ENCODE measurements at places on chromosomes 2 and 18.

DNA sequence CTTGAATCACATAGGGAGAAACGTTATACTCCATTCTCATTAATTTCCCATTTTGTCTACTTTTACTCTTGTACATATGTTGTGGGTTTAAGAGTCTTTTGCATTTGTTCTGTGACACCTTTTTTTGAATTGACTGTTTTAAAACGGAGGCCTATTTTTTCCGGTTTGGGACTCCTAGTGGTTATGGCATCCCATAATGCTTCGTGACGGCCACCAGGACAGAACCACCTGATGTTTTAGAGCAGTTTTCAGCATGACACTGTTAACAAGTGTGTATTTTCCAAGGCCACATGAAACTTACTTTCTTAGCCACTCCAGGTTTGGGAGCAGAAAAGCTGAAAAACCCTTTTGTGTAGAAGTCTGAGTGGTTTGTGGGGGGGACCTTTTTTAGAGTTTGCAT is 8.4 kb downstream of the SOX11 start:
- DNase-seq, result no peak

DNA sequence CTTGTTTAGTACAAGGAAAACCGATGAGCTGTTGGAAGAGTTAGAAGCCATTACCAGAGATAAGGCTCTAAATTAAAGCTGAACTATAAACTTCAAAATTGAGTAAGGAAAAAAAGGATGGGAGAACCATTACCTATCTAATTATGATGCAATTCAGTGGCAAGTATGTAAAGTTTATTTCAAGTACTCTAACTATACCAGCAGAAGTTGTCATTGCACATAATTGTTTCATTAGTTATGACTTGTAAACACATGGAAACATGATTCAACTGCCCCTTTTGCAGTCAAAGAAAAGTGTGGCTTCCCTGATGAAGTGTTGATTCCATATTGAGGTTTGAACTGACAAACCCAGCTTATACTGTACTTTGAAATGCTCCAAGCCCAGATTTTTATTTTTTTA is 324.1 kb upstream of the KCNJ3 start:
- DNase-seq, result no peak

- no peak for DNase-seq
Observed at GRCh38 chr18:2709316-2709715, 53.8 kb downstream of the SMCHD1 start.

DNA sequence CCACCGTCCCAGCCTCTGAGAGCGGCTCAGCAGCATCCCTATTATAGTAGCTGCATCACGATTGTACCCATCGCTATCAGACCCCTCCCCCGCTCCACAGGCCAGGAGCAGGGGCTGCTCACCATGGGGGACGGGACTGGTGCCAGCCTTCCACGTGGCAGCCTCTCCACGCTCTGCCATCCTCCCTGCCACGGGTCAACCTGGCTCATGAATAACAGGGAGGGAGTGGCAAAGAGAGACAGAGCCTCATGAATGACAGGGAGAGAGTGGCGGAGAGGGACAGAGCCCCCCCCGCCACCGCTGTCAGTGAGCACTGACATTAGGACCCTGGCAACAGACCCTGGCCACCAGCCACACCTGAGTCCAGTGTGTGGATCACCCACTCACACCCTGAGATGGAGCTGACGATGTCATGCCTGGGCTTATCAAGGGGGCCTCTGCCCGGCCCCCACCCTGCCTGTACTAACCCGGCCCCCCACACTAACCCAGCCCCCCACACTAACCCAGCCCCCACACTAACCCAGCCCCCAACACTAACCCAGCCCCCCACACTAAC is 16.9 kb downstream of the CROCC2 start:
- DNase-seq, result peak; percentile 43

- no peak for DNase-seq
Observed at GRCh38 chr18:63302220-63302619, 17.3 kb downstream of the BCL2 start.

DNA sequence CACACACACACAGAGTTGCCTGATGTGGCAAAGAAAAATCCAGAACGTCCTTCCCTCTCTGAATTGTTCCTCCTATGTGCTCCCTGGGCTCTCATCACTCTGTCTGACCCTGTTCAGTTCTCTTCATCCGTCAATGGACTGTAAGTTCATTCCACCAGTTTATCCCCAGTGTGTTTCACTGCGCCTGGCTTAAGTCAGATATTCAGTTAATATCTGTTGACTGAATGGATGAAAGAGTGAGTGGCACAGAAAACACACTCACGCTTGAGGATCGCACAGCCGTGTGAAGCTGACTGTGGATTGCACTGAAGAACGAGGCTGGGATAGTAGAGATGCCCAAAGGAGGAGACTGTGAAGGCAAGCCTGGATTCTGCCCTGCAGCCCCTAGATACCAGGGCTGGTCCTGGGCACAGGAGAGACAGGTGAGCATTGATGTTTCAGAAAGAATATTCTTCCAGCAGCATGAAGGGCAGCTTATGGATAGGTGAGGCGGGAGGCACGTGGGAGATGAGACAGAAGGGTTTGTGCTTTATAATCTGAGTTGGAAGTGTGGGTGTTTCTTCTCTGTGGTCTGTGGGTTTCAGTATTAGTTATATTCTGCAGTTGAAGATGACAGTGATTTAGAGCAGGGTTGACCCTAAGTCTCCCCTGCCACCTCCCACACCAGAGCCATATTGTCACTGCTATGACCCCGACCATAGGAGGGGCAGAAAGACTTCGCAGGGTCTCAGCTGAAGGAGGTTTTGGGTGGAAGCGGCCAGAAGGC is 129.9 kb downstream of the SOCS6 start:
- no peak for DNase-seq

DNA sequence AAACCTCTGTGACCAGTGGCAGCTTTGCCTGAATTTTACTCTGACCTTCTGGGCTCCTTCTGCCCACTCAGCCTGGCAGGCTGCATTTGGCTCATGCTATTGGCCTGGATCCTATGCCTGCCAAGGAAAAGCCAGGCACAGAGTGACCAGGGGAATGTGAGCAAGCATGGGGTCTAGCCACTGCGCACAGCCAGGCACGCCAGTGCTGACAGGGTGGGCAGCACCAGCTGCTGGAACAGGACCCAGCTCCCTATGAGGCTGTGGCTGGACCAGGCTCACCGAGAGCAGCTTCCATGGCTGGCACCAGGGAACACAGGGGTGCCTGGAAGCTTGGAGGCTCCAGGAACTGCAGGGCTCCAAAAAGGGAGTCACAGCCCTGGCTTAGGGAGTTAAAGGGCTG is 311.5 kb upstream of the SYT4 start:
- DNase-seq, result no peak

- DNase-seq, result no peak
Observed at GRCh38 chr2:232320443-232320803, 58.1 kb upstream of the ALPP start.

GRCh38 chr2:192828175-192828574 is 633.4 kb upstream of the TMEFF2 start:
- no peak for DNase-seq

- no peak for DNase-seq
Observed at GRCh38 chr18:11268741-11269233, 119.4 kb upstream of the PIEZO2 start.

DNA sequence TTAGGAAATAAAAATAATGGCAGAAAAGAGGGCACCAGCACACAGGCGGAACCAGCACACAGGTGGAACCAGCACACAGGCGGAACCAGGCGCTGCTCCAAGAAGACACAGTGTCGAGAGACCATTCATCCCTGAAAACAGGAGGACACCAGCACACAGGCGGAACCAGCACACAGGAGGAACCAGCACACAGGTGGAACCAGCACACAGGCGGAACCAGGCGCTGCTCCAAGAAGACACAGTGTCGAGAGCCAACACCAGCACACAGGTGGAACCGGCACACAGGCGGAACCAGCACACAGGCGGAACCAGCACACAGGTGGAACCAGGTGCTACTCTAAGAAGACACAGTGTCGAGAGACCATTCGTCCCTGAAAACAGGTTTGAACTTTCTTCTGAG is 115.5 kb upstream of the TMEM18 start:
- no peak for DNase-seq

GRCh38 chr18:49412679-49413078 is 47.8 kb downstream of the DYM start:
- DNase-seq, result no peak

DNA sequence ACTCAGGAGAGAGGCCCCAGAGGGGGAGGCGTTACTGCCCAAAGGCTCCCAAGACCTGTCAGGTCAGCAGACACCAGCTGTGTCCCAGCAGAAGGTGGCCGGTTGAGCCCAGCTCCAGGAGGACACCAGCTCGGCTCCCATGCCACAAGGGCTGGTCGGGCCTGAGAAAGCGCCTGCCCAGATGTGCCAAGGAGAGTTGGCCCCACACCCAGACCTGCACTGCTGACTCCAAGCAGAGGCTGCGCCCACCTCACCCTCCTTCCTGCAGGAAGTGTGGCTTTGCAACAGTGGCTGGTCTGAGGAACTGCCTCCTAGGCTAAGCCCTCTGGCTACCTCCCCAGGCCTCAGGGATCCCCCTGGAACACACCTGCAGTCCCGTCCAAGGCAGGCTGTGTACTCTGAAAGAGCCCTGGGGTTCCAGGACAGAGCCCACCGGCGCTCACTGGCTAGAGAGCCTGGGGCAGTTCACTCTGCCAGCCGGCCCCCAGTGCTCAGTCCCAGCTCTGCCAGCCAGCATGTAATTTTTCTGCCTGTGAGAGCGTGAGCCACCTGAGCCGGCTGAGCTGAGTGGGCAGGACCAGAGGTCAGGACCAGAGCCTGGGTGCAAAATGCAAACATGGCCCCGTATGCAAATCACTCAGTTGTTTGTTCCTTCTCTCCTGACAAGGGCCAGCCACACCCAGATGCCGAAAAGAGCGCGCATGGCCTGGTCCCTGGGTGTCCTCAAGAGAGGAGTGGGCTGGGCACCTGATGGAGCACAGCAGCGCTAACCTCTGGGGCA is 36.9 kb upstream of the PTMA start:
- peak; percentile 53 for DNase-seq

DNA sequence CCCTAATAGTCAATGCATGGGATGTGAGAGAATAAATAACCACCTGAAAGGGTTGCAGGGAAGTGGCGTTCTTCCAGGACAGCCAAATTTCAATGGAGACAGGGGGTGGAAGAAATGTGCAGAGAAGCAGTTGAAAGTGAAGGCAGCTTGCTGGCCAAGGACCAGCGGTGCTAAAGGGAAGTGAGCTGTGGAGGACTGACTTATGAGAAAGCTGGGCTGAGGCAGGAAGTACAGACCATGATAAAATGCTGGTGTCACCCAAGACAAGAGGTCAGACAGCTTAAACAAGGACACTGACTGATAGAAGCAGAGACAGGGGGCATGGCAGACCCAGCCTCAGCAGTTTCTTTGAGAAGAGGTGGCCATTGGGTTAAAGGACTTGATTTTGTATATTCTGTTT is 106.7 kb downstream of the DTNB start:
- no peak for DNase-seq

GRCh38 chr2:57906152-57906732 is 140.4 kb upstream of the VRK2 start:
- DNase-seq, result no peak

- DNase-seq, result no peak
Observed at GRCh38 chr2:100753444-100753843, 66.5 kb upstream of the NPAS2 start.

DNA sequence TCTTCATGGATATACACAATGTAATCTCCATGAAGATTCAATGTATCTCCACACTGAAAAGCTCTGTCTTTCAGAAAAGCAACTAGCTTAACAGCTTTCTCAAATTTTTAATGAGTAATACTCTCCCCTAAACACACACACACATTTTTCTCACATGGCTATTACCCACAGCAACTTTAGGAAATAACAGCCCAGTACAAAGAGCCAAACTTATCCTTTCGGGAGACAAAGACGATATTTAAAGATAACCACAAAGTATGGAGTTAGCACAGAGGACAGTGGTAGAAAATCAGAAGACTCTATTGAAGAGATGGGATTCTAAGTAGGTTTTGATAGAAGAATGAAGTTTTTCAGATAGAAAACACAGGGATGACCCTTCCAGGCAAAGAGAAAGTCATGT is 394.9 kb upstream of the TRIB2 start:
- DNase-seq, result no peak

Data from activated CD8-positive, alpha-beta memory T cell treated with anti-CD3 and anti-CD28 coated beads, Interleukin-2, amount 50 U/mL, for 48 hours (primary cell).